ENCODE measurements at places on chromosomes 13 and 19. TPM values are rescaled to one million over a fixed set of nuclear protein-coding genes. Genes with fewer than 3 reads are reported as not detected.

Gene UBE2L5
- not detected for total RNA-seq

Gene CEBPA
- 14.6 TPM for total RNA-seq

Gene PRR22
- total RNA-seq: not detected

Gene LAIR1
- 8.8 TPM for total RNA-seq

Gene ZNF382
- 21.0 TPM for total RNA-seq

Gene ASF1B
- total RNA-seq: 6.7 TPM

Gene CERS1
- total RNA-seq: 7.7 TPM

Gene ZNF98
- 2.3 TPM for total RNA-seq

Gene CDC34
- total RNA-seq: 64.1 TPM

Gene FUT1
- total RNA-seq: 1.1 TPM

Gene PSG7
- total RNA-seq: not detected

Gene UHRF1
- 24.1 TPM for total RNA-seq

Gene CABP5
- total RNA-seq: not detected

DNA sequence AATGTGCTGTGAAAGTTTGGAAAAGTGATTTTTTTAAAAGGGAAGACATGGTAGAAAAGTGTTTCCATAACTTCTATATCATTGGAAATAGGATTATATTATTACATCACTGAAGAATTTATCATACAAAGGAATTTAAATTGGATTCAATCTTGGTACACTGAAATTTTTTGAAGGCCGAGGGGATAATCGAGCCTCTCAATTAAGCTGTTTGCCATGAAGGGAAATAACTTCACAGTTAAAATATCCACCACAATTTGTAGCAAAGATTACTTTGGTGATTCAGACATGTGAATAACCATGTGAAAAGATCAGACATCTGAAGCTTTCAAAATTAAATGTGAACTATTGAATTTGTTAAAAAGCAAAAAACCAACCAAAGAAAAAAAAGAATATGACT is 215.3 kb downstream of the KLF5 start:
- peak; percentile 15 for DNase-seq

DNA sequence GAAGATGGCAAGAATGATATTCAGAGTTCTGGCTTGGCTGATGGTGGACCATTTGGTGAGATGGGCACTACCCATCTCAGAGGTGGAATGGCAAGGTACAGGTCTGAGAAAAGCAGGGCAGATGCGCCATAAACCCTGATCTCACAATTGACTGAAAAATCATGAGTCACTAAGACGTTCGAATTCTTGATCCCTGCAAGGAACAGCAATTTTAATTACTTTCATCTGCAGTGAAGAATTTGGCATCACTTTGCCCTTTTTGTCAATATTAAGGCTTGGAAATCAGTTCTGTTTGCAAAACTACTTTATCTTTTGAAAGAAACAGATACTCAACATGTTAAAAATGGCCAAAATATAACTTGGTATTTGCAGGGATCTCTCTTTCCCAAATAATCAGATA is 38.1 kb downstream of the HTR2A start:
- no peak for DNase-seq

- no peak for DNase-seq
These were observed 666 bp downstream of the POMP start for GRCh38 chr13:28659621-28659970.

DNA sequence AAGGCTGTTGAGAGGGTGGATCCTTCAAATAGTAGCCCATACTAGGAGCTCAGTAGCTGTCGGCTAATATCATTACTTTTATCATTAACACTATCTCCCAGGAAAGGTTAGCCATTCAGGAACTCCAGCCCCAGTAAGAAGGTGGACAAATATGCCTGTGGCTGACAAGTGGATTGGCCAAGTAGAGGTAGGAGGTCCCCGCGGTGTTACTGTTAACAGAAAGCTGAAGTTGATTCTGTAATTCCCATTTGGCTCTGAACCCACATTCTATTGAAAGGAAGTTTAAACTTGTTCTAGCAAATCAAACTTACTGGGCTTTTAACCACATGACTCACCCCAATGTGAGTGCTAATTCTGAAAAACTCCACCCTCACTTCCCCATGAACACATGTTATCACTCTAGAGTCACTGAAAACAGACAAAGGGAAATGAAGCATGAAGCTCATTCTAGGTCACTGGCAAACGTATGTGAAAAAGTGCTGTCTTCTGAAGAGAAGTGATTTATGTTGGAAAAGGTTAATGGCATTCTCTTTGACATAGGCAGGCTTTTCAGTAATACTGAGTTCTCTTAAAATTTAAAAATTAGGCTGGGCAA is 273.5 kb downstream of the FGF14 start:
- peak; percentile 27 for DNase-seq

- DNase-seq: no peak
These were observed 199.2 kb downstream of the TM9SF2 start for GRCh38 chr13:99700468-99700867.

- peak; percentile 84 for DNase-seq
These were observed 75.2 kb upstream of the MRI1 start for GRCh38 chr19:13689085-13689484.

DNA sequence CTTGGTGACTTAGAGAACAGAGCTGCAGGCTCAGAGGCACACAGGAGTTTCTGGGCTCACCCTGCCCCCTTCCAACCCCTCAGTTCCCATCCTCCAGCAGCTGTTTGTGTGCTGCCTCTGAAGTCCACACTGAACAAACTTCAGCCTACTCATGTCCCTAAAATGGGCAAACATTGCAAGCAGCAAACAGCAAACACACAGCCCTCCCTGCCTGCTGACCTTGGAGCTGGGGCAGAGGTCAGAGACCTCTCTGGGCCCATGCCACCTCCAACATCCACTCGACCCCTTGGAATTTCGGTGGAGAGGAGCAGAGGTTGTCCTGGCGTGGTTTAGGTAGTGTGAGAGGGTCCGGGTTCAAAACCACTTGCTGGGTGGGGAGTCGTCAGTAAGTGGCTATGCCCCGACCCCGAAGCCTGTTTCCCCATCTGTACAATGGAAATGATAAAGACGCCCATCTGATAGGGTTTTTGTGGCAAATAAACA is 9.9 kb downstream of the APOC1 start:
- no peak for DNase-seq

DNA sequence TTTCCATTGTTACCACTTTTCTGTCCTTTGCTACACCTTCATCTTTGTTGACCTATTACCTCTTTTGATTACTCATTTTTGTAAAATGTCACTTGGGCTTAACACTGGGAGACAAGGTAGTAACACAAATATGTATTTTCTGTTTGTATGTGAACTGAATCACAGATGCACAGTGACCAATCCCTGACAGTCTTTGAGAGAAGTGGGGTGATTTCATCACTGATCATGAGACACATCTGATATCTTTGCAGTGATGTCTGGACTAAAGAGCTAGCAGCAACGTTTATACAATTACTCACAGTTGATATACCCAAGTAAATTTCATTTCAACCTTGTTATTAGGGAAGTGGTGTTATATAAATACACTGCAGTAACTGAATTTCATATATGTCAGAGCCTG is 1397.4 kb upstream of the SPRY2 start:
- no peak for DNase-seq

- DNase-seq: no peak
These were observed 8.4 kb downstream of the ARL11 start for GRCh38 chr13:49636705-49637104.

GRCh38 chr13:64718116-64718515 is 2512.0 kb downstream of the PCDH9 start:
- DNase-seq: no peak

DNA sequence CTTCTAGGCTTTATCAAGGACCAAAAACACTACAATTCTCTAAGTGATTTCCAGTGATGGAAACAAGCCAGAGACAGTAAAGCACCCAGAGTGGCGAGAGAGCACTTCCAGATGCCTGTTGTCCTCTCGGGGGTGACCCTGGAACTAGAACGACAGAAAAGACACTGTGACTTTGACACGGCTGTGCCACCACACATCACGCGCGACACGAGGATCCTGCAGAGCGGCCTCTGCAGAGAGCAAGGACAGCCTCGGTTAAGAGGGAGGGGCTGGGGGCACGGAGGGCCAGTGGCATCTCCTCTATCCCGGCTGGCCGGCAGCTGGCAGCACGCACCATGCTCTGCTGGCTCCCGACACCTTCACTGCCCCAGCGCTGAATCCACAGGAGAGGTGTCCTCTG is 42.3 kb downstream of the SUGP2 start:
- no peak for DNase-seq

GRCh38 chr13:45402641-45403040 is 15.5 kb downstream of the SLC25A30 start:
- DNase-seq: no peak

DNA sequence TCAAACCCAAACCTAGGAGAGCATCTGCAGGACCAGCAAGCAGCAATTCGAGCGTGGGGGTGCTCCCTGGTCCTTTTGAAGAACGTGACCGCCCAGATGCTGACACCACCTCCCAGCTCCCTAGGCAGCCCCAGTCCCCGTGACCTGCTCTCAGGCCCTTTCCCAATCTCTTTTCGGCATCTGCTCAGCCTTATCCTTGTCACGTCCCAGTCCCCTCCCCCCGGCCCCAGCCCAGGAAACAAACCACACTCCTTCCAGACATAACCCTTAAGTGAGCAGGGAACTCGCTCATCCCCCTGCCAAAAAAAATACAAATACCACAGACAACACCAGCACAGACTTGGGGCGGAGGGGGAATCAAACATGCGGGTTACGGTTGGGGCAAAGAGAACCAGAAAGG is 3.3 kb downstream of the MLLT1 start:
- no peak for DNase-seq

DNA sequence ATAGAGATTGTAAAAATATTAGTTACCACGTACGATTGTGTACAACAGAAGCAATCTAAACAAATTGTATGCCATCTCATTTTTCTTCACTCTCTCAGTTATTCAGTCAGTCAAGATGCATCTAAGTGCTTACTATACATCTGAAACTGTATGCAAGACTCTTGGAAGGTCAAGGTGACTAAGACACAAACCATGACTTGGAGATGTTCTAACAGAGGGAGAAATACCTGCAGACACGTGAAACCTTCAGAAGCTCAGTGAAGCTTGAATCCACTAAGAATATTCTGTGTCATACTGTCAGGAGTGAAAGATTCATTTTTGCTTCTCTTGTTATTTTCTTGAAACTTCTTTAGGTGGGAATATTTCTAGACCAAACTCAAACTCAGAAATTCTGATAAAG is 365.4 kb downstream of the ITGBL1 start:
- DNase-seq: no peak

- DNase-seq: no peak
These were observed 19.8 kb upstream of the POU4F1 start for GRCh38 chr13:78623132-78623531.

- no peak for DNase-seq
These were observed 156.3 kb upstream of the FNDC3A start for GRCh38 chr13:48819376-48819775.

DNA sequence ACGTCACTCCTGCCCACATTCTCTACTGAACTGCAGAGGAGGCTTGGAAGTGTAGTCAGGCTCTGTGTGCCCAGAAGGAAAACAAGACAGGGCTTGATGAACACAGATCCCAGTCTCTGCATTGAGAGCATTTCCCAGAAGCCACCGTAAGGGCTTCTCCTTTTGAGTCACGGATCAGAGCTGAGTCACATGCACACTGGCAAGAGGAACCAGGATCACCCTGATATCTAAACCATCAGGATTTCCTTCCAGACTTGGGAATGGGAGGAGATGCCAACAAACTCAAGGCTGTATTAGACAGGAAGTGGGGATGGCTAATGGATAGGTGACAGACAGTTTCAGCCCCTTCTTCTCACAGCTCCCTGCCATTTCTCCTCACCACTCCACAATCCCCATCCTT is 17.7 kb upstream of the FBXO17 start:
- DNase-seq: no peak

- no peak for DNase-seq
These were observed 938.3 kb upstream of the PCDH9 start for GRCh38 chr13:68168448-68168847.

GRCh38 chr19:13051557-13052165 is 51.0 kb downstream of the LYL1 start:
- DNase-seq: peak; percentile 86

DNA sequence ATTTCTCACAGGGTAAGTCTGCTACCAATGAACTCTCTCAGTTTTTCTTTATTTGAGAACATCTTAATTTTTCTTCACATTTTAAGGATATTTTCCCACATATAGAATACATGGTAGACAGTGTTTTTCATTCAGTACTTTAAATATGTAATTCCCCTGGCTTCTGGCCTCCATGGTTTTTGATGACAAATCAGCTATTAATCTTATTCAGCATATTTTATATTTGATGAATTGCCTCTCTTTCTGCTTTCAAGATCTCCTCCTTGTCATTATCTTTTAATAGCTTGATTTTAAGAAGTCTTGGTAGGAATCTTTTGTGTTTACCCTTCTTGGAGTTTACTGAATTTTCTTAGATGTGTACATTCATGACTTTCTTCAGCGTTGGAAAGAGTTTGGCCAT is 27.6 kb downstream of the TNFSF13B start:
- DNase-seq: no peak

DNA sequence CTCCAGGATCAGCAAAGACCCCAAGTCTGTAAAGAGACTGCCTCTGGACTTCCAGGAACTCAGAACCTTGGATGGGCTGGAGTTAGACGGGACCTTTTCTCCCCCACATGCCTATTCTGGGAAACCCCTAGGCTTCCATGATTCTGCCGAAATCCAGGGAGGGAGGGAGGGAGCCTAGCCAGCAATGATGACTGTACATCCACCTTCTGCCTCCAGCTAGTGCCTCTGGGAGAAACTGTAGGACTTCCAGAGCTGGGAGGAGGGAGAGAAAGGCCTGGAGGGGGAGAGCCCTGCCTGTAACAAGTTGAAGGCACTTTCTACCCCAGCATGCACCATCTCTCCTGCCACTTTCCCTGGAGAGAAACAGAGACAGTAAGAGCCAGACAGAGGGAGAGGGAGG is 6.0 kb upstream of the HAS1 start:
- DNase-seq: no peak

DNA sequence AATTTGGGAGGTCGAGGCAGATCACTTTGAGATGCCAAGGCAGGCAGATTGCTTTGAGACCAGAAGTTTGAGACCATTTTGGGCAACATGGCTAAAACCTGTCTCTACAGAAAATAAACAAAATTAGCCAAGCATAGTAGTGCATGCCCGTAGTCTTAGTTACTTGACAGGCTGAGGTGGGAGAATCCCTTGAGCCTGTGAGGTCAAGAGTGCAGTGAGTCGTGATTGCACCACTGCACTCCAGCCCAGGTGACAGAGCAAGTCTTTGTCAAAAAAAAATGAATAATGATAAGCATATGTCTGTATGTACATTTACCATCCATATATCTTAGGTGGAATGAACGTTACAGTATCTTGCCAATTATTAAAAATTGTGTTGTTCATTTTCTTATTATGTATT is 2447.7 kb downstream of the PCDH9 start:
- no peak for DNase-seq

- peak; percentile 48 for DNase-seq
These were observed 197.7 kb downstream of the ZNF737 start for GRCh38 chr19:20367811-20368294.

GRCh38 chr19:4742723-4743646 is 19.3 kb upstream of the DPP9 start:
- DNase-seq: peak; percentile 67

DNA sequence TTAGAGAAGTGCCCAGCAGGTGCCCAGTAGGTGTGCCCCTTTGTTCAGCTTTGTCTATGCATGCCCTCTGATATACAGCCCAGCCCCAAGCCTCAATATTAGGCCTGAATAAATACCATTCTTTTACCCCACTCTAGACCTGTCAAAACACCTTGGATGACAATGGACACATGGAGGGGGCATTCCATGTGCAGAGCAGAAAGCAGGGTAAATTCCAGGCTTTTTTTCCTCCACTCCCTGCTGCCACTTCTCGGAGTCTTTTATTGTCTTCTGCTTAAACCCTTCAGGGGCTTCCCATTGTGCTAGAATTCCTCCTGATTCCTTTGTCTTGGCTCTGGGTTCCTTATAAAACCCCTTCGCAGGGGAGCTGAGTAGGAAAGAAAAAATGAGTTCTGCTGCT is 5.8 kb upstream of the FRY start:
- DNase-seq: no peak
